ENCODE measurements at places on chromosomes 11 and 22.

- DNase-seq, result no peak
Measured at GRCh38 chr11:43399983-43400630, 41.4 kb downstream of the TTC17 start.

GRCh38 chr11:128520888-128521681, 66.3 kb downstream of the ETS1 start:
- no peak for DNase-seq

GRCh38 chr11:112290493-112290850, 29.8 kb upstream of the PLET1 start:
- DNase-seq, result no peak

GRCh38 chr11:109192864-109193263, 229.1 kb upstream of the C11orf87 start:
- DNase-seq, result no peak

GRCh38 chr11:34493468-34493867, 20.1 kb downstream of the ELF5 start:
- no peak for DNase-seq

- no peak for DNase-seq
Measured at GRCh38 chr22:23037429-23038333, 32.6 kb upstream of the GNAZ start.

DNA sequence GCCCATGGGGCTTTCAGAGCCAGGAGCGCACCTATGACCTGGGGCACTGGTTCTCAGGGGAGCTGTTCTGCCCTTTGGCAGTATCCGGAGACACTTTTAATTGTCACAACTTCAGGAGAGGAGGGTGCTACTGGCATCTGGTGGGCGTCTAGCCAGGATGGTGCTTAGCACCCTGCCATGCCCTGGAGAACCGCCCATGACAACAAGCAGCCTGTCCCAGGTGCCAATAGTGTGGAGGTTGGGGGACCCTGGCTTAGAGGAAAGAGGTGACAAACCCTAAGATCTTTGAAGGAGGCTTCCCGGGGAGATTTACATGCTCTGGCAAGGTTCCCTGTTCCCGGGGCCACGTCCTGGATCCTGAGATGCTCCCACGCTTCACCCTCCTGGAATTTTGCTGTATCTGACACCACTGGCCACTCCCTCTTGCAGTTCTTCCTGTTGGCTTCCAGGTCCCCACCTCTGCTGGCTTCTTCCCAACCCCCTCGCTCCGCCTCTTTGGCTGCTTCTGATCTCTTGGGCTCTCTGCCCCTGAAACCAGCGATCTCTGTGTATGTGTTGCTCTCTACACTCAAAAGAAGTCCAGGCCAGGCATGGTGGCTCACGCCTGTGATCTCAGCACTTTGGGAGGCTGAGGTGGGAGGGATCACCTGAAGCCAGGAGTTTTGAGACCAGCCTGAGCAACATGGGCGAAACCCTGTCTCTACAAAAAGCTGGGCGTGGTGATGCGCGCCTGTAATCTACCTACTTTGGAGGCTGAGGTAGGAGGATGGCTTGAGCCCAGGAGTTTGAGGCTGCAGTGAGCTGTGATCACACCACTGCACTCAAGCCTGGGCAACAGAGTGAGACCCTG, 31.1 kb downstream of the FADS3 start:
- DNase-seq, result no peak

- peak; percentile 45 for DNase-seq
Measured at GRCh38 chr11:61871158-61871597, 20.2 kb downstream of the FADS3 start.

GRCh38 chr11:134242376-134242775, 10.8 kb downstream of the THYN1 start:
- no peak for DNase-seq

DNA sequence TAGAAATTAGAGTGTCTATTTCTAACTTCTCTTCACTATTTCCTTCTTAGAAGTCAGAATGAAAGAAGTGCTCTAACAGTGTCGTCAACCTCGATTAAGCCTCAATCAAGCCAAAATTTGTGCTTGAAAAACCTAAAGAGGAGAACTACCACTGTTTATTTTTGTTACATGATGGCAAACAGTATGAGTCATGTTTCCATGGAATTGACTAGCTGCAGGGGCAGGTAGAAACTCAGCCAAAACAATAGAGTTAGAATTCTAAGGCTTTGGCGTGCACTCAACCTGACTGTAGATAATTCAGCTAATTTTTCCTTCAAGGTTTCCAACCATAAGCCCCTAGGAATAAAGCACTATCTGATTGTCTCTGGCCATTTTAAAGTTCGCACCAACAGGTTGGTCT, 415.9 kb downstream of the ETS1 start:
- no peak for DNase-seq

DNA sequence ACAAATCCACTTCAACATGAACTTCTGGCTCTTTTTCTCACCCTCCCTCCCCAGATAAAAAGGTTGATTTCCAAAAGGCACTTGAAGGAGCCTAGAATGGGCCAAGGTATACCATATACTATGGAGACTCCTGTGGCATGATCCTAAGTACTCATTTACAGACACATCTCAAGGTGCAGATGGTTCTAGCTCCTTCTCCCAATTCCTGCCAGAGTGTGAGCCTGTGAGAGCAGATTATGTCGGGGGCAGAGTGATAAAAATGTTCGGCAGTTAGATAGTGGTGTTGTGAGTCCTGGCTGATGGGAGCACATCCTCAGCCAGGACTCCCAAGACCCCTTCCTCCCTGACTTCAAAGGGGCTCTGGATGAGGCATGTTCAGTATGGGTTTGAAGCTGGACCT, 8.2 kb upstream of the SEC14L3 start:
- DNase-seq, result no peak

DNA sequence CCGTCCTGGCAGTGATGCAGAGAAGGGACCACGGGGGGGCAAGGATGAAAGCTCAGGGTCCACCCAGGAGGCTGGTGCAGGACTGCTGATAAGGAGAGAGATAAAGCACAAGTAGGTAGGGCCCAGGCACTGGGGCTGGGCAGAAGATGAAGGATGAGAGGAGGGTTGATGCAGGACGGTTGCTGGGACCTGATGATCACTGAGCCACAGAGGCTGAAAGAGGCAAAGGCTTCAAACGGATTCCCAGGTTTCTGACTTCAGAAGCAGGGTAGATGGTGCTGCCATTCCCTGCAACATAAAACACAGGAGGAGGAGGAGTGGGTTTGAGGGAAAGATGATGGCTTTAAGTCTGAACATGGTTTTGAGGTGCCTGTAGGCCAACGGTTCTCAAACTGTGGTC, 148.5 kb downstream of the TTC17 start:
- DNase-seq, result no peak

DNA sequence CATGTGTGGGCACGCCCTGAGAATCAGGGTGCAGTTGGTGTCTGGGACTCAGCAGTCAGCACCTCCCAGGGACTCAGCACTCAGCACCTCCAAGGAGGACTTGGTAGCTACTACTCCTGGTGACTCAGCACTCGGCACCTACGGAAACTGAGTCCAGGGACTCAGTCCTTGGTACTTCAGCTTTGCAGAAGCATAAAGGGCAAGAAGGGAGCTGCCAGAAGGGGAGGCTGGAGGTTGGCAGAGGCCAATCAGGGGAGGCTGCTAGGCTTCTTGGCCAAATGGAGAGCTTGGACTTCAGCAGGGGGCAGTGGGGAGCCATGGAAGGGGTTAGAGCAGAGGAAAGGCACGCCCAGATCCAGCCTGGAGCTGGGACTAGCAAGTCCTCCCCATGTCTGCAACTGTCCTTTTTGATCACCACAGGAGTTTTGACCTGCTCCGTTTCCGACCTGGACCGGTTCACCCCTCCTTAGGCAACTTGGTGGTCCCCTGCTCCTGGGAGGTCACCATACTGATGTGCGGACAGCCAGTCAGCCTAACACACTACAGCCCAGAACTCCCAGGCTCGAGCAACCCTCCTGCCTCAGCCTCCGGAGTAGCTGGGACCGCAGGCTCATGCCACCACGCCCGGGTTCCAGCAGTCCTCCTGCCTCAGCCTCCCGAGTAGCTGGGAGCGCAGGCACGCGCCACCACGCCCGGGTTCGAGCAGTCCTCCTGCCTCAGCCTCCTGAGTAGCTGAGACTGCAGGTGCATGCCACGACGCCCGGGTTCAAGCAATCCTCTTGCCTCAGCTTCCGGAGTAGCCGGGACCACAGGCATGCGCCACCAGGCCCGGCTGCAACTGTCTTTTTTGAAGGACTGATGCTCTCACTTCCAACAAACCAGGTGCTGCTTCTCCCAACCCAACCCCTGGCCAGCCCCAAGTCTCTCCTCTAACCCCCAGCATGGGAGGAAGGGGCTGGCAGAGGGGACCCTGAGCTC, 1.5 kb downstream of the ANO9 start:
- DNase-seq, result no peak

DNA sequence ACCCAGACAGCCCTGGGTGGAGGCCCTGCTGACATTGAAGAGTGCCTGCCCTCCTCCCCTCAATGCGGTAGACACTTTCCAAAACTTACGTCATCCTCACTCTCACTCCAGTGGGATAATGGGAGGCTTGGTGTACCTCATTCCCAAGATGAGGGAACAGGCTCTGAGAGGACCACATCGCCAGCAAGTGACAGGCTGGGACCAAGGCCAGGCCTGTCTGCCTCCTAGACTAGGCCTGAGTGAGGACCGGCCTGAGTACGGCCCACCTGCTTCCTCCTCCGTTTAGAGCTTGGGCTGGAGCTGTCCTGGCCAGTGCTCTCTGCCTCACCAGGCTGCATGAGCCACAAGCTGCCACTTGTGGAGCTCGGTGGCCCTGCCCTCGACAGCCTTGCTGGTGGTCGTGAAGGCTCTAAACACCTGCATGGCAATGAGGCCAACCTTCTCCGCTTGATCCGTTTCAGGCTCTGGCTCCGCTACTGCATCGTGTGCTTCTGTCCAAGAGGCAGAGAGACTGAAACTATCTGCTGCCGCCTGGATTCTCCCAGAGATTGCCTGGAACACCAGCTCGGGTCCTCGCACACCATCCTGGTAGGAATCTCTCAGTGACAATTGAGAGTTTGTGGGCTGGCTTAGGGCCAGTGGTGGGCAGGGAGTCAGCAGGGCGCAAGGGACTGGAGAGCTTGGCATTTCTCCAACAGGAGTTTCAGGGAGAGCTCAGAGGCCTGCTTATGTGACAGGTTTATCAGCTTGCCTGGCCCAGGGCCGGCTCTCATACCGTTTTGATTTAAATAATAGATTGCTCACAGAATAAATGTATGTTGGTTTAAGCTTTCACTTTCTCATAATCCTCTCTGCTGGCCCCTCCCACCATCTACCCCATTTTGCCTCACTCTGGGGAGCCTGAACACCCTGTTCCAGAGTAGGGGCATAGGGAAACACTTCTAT, 9.4 kb downstream of the LRRC75B start:
- DNase-seq, result no peak

DNA sequence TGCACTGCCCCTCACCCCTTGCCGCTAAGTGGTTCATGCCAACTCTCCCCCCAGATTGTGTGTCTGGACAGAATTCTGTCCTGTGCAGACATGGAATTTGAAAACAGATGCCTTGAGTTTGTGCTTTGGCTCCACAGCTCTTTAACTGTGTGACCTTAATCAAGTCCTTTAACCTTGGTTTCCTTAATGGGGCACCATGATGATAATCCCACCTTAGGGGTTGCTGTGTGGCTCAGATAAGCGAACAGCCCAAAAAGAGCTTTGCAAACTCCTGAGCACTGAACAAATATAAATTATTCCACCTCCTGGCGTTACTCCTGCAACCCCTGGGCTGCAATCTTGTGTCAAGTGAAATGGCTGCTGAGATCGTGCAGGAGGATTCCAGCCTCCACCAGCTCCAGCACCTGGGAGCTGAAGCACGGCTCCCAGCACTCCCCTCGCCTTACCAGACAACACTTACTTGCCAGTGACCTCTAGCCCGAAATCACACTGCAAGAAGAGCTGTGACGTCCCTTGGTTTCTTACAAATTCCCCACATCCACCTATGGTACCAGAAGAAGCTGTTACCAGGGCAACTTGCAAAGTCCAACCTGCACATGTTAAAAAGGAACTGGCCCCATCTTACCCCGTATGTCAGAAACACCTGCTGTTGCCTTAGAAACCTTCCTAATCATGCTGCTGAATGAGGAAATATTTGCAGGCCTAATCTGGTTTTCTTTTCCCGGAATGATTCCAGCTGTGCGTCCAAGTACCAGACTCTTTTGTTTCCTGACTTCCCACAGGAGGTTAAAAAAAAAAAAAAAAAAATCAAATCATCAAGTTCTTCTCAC, 13.2 kb downstream of the VPS37C start:
- DNase-seq, result no peak

GRCh38 chr11:132452616-132453015, 1079.7 kb downstream of the OPCML start:
- no peak for DNase-seq

GRCh38 chr11:79971255-79971654, 530.4 kb upstream of the TENM4 start:
- no peak for DNase-seq

- DNase-seq, result no peak
Measured at GRCh38 chr11:102464859-102465500, 12.4 kb upstream of the TMEM123 start.

GRCh38 chr11:1567721-1568100, 4.4 kb downstream of the DUSP8 start:
- no peak for DNase-seq

GRCh38 chr11:10415817-10416392, 39.2 kb upstream of the AMPD3 start:
- no peak for DNase-seq

DNA sequence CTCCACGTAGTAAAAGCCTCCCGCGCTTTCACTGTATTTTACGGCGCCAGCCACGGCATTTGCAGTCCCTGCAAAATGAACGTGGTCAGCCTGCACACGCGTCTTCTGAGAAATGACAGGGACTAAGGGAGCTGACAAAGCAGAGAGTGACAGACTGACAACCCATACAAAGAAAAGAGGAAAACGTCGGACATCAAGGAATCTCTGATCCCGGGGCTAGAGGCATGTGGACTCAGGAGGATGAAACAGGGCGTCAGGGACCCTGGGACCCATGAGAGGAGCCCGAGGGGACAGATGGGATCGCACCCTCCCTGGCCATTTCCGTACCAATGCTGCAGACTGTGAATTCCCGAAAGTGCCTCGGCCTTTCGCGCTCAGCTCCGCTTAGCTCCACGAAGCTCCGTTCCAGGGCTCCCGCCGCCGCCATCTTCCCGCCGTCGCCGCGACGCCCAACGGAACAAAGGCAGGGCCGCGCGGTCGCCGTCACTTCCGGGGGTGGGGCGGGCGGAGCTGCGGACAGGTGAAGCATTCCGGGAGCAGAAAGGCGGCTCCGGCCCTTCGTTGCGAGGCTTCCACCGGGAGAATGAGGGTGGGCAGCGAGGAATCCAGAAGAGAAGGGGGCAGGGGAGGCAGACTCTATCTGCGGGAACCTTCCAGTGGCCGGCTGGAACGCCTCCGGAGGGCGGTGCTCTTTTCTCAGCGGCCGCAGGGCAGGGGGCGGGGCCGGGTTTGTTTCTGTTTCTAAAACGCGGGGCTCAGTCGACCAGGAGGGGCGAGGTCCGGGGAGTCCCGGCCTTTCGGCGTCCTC, at the start of gene NUP160:
NUP160 (minus strand) TSS at position 459 of the 808 bp plus-strand sequence; CDS start at position 427, 32 bp downstream.
- DNase-seq, result peak; percentile 79

DNA sequence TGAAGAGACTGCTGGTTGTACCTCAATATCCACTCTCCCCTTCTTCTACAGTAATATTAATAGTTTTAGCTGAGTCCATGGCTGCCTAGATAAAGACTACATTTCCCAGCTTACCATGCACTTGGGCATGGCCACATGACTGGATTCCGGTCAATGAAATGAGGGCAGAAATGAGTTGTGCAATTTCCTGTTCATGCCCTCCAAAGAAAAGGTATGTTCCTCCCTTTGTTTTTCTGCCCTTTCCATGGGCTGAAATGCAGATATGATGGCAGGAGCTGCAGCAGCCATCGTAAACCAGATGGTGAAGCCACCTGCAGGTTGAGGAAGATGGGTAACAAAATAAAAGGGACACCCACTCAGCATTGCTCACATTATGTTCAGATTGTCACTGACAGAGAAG, 15.3 kb upstream of the ELFN2 start:
- no peak for DNase-seq
